ENCODE measurements at places on chromosomes 2 and 18.

- DNase-seq = peak; percentile 40
Observed at GRCh38 chr2:43518181-43518580, 77.7 kb downstream of the THADA start.

DNA sequence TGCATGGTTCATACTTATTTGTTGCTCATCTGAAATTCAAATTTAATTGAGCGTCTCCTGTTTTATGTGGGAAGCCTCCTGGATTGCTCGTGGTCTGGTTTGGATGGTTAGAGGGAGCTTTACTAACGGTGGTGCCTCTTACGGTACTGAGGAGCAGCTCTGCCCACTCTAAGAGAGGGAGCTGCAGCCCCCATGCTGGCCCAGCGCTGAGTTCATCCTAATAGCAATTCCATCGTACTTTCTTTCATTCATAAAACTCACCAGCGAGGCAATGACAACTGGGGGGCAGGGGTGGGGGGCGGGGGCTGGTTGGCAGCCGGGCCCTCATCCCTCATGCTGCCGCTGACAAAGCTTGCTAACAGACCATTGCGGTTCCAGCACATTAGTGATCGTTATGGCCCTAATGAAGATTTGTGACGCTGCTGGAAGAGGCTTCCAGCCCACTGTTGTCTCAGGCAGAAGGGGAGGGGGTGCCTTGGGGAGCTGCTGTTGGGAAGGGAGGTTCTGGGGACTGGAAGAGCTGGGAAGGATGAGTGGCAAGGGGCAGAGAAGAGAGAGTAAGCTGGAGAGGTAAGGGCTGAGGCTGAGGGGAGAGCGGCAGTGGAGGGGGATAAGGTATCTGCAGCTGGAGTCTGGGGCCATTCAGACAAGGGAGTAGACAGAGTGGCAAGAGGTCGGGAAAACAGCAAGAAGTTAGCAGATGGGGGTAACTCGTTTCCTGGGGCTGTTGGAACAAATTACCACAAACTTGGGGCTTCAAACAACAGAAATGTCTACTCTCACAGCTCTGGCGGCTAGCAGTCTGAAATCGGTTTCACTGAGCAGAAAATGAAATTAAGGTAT lies 238.1 kb downstream of the LPIN1 start:
- DNase-seq = no peak

- peak; percentile 76 for DNase-seq
Observed at GRCh38 chr2:121501031-121501430, 29.6 kb upstream of the RNU4ATAC start.

DNA sequence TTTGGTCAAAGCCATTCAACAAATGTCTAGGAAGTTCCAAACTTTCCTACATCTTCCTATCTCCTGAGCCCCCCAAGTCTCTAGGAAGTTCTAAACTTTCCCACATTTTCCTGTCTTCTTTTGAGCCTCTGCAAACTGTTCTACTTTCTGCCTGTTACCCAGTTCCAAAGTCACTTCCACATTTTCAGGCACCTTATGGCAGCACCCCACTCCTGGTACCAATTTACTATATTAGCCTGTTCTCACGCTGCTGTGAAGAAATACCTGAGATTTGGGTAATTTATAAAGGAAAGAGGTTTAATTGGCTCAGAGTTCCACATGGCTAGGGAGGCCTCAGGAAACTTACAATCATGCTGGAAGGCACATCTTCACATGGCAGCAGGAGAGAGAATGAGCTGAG lies 869.2 kb downstream of the TDRD15 start:
- no peak for DNase-seq

GRCh38 chr2:96144481-96145035 lies 682 bp downstream of the DUSP2 start:
- no peak for DNase-seq

DNA sequence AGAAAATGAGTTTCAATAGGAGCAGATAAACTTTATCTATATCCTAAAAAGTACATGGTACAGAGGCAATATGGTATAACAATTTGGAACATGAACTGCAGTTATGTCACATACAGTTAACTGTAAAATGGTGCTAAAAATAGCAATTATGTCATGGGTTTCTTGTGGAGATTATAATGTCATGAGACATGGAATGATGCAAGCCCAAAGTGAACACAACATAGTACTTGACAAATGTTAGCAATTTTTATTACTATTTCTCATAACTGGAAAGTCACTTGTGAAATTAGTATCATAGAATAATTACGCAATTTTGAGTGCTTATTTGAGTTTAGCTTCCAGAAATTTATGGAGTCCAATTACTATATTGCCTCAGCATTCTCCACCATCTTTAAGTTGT lies 1263.4 kb downstream of the DSC3 start:
- DNase-seq = peak; percentile 12

GRCh38 chr2:17709897-17710296 lies 43.7 kb downstream of the SMC6 start:
- DNase-seq = no peak

- DNase-seq = no peak
Observed at GRCh38 chr2:177894546-177894945, 178.0 kb downstream of the PDE11A start.

GRCh38 chr2:107807988-107808387 lies 18.7 kb upstream of the RGPD4 start:
- DNase-seq = no peak

- DNase-seq = no peak
Observed at GRCh38 chr18:10424585-10425307, 29.7 kb upstream of the APCDD1 start.

GRCh38 chr2:30756051-30756719 lies 51.1 kb downstream of the CAPN13 start:
- peak; percentile 7 for DNase-seq

DNA sequence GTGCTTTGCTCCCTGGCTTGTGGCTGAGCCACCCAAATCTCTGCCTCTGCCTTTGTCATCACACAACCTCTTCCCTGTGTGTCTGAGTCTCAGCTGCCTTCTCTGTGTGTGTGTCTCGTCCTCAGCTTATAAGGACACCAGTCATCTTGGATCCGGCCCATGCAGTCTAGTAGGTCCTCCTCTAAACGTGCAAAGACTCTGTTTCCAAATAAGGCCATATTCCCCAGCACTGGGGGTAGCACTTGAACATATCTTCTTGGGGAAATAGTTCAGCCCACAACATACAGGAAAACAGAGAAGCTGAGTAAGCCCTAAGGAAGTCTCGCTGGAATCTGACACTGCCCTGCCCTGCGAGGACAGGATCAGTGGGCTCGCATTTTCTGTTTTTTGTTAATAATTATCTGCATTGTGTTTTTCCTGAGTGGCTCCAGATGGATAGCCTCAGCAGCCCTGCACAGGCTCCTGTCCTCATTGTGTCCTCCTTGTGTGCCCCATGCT lies 42.1 kb downstream of the MTCL1 start:
- peak; percentile 92 for DNase-seq
